ENCODE measurements at places on chromosomes 4 and X.

- no peak for DNase-seq
Measured at GRCh38 chr4:5799406-5799805, 88.4 kb downstream of the EVC start.

DNA sequence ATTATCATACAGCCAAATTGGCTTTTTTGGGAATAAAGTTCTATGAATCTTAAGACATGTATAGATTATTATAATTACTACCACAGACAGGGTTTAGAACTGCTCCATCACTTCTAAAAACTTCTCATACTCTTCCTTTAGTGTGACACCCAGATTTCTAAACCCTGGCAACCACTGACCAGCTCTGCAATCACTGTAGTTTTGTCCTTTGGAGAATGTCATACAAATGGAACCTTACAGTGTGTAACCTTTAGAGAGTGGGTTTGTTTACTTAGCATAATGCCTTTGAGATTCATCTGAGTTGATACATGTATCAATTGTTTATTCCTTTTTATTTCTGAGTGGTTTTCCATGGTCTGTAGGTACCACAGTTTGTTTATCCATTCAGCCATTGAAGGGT, 95.0 kb downstream of the TMEM164 start:
- DNase-seq, result no peak

- DNase-seq, result no peak
Measured at GRCh38 chr4:147772459-147772969, 40.6 kb downstream of the ARHGAP10 start.

DNA sequence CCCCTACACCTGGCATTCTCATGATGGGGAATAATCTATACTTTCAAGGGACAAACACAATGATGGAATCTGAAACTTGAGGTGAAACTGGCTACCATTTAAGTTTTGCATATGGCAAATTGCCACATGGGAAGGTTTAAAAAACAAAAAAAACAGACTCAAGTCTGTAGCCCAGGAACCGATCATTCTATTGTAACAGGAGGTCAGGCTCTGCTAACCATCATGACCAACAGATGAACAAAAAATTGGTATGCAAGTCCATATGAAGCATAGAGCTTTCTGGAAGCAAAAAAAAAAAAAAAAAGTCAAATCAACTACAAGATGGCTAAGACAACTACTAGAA, 594.3 kb upstream of the DIPK2B start:
- no peak for DNase-seq

DNA sequence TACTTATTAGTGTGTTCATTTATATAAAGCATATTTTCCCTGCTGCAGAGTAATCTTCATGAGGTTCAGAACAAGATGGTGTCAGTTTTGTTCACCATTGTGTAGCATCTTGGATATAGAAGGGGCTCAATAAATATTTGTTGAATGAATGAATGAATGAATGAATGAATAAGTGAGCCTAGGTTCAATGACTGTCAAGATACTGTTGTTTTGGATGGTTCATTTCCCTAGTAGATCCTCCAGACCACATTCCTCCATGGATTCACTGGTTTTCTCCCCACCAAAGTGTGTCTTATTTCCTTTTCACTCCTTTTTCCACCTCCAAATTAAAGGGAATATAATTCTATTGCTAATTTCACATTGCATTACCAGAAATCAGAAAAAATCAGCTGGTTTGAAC, 2.1 kb upstream of the OCIAD2 start:
- DNase-seq, result no peak

- DNase-seq, result no peak
Measured at GRCh38 chr4:82519072-82519471, 42.7 kb downstream of the TMEM150C start.

GRCh38 chr4:124937993-124938392, 225.5 kb upstream of the ANKRD50 start:
- DNase-seq, result no peak

DNA sequence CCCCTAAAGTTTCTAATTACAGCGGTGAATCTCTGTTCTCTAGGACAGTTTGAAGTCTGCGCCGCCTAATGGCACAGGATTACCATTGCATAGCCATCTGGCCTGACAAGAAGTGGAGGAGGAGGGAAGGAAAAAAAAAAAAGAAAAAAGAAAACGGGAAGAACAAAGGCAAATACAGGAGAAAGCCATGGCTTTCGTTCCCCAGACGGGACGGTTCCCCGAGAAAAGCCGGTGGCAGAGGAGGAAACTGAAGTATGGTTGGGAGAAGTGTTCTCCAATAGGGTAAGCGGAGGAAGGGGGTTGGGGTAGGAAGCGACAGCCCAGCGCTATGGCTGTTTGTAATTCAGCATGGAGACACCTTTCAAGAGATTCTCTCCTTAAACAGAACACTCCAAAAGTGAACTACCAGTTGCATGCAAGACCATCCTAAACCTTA, 80.8 kb downstream of the HMGN5 start:
- DNase-seq, result no peak

GRCh38 chr4:53852343-53852742, 212.1 kb downstream of the CHIC2 start:
- DNase-seq, result no peak

GRCh38 chrX:133984857-133985163, 584 bp downstream of the GPC3 start:
- DNase-seq, result no peak

DNA sequence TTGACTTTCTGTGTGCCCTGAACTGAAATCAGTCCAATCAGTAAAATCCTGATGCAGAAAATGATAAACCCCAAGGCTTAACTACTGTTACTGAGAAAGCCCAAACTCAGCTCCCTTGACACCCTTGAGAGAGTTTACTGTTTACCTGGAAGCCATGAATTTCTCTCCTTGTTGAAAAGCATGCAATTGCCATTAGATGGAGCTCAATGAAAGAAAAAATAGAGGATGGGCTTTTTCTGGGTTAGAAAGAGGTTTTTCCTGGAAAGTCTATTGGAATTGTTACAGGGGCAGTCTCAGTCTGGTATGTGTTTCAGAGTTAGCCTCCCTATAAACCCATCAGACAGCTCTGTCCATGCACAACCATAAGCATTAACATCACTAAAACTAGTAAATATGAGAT, 66.4 kb upstream of the C4orf54 start:
- no peak for DNase-seq

DNA sequence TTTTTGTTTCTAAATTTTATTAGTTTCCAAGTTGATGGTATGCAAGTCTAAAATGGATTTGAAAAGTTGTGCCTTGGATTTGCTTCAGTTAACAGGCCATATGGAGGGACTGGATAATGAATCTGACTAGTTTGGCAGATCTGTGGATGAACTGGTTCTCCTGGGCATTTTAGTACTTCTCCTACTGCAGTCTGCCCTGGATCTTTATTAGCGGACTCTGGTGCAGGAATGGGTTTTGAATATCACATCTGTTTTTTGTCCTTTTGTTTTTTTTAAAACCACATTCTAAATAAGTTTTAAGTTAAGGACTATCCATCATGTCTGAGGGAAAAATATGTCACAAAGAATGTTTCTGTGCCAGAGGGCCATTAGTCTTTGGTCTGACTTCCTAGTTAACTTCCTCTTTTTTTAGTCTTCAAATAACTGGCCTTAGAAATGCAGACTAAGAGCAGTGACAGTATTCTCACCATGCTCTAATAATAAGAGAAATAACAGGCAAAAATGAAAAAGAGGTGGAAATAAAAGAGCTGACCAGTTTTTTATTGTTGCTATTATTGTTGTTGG, 13.9 kb upstream of the DCK start:
- no peak for DNase-seq

- no peak for DNase-seq
Measured at GRCh38 chr4:126168484-126168883, 853.7 kb downstream of the FAT4 start.

DNA sequence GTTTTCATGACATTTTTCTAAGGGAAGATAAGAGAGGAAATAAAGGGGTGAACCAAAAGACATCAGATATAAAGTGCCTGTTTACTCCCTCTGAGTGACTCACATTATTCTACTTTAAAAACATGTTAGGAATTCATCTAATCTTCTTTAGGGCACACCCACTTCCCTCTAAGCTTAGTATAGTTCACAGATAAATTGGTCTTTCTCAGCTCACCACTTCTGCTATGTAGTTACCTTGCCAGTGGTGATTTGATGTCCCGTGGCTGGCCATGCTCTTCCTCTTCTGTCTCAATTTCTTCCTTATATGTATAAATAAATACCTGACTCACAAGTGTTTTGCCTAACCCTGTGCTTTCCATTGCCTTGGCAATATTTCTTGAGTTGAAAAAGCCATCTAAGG, 96.8 kb downstream of the PDLIM5 start:
- no peak for DNase-seq

DNA sequence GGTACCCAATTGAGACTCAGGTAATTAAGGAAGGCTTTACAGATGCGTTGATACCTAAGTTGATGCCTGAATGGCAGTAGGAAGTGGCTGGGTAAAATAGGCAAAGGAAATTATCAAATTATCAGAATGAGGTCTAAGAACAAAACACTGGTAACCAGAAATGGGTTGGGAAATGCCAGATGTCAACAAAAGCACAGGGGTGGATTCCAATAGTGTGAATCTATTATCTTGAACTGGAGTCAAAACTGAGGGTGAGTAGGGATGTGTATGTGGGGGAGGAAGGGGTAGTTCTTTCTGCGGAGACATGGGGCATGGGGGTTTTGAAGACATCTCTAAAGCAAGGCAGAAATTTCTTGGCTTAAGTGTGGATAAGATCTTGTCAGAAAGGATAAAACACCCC, 16.0 kb upstream of the SEPTIN6 start:
- no peak for DNase-seq

- no peak for DNase-seq
Measured at GRCh38 chr4:159334461-159334860, 231.6 kb downstream of the RAPGEF2 start.

DNA sequence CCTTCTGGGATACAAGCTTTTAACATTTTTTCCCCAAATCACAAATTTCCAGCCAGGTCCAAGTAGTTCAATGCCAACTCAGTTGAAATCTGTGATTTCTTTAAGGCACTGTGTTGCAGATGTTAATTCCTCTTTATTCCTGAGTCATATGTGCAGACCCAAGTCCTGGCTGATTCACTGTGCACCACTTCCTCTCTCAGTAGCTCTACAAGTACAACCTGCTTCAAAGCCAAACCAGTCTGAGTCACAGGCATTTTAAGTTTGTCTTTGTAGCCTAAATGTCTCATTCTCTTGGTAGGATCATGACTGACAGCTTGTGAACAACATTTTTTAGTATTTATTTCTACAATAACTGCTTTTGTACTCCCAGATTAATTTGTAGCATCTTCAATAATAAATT, 165.6 kb upstream of the S100G start:
- no peak for DNase-seq

GRCh38 chrX:80550722-80551121, 130.5 kb downstream of the TENT5D start:
- DNase-seq, result no peak

GRCh38 chr4:164926301-164926700, 49.3 kb downstream of the APELA start:
- no peak for DNase-seq

- DNase-seq, result no peak
Measured at GRCh38 chr4:37023504-37023903, 221.0 kb upstream of the NWD2 start.

DNA sequence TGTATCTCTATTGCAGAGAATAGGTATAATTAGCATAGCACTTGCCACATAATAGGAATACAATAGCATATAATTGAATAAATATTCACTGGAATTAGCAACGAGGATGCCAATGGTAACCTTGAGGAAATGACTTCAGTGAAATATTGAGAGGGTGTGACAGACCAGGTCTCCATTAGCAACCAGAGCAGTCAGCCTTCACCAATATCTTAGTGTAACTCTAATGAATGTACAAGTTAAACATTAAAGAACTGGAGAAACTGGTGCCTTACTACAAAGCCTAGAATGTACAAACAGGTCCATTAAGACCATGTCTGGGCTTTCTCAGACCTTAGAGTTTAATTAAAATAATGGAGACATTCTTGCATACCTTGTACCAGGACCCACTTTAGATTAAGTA, 143.0 kb downstream of the MAGEB17 start:
- DNase-seq, result no peak

- no peak for DNase-seq
Measured at GRCh38 chrX:13074297-13075262, 30.2 kb upstream of the FAM9C start.

DNA sequence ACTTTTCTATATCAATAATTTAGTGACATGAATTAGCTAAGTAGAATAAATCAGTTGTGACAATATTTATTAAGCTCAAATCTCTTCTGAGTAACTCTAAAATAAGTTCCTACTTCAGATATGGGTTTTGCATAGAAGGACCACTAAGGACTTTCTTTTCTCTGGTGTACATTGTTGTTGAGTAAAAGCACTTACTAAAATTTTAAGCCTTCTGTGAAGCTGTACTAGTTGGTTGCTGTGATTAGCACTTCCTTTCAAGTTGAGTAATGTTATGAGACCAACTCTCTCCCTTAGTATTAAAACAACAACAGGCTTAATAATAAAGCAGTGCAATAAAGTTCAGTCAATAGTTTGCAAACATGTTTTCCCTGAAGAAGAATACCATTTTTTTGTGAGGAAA, 667.4 kb upstream of the NDST4 start:
- DNase-seq, result no peak

- no peak for DNase-seq
Measured at GRCh38 chr4:37383579-37384229, 139.2 kb downstream of the NWD2 start.

GRCh38 chrX:34126011-34126410, 6.1 kb downstream of the FAM47A start:
- no peak for DNase-seq

GRCh38 chr4:64781737-64782326, 372.6 kb upstream of the TECRL start:
- DNase-seq, result no peak

DNA sequence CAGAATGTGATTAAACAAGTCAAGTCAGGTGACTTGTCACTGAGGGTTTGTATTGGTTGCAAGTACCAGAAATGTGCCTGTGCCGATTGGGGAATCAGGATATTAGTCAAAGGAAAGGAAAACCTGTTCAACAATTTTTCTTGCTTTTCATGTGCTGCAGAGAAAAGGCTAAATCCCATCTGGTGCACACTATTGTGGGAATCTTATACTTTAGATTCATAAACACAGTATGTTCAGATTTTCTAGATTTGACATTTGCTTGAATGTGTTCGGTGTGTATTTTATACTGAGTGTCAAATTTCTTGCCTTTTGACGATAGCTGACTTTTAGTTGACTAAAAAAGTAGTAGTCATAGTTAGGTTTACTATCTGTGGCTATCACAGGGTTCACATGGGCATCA, 37.6 kb downstream of the GAB1 start:
- no peak for DNase-seq

DNA sequence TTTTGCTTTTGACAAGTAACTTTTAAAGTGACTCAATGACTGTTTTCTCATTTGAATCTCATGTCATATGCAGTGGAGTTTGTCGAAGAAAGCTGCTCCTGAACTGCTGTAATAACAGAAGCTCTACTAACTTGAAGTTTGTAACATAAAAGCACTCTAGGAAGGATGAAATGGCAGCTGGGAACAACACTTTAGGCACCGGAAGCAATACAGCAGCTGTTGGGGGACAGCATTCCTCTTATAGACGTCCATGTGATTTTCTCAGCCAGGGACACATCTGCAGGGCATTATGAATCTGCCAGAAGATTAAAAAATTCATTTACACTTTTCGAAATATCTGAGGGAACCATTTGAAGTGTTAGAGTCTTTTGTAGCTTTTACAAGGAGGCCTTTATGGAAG, 1035.8 kb downstream of the ADGRL3 start:
- DNase-seq, result no peak

GRCh38 chrX:776529-777230, 146.1 kb downstream of the SHOX start:
- no peak for DNase-seq
